OCI-M1 (cell line): ENCODE measurements at places on chromosomes 5 and 9.
A peak's percentile ranks its signal among the peaks of the same experiment; 100 is the strongest.

- peak; percentile 11 for DNase-seq
Observed at GRCh38 chr5:141135030-141135717, at the start of gene PCDHB5. TSS of gene PCDHB5 (plus strand) at chr5:141135206. CDS start at chr5:141135435, 229 bp downstream.

GRCh38 chr9:27303219-27303618 lies 6.3 kb upstream of the EQTN start:
- DNase-seq = peak; percentile 89

DNA sequence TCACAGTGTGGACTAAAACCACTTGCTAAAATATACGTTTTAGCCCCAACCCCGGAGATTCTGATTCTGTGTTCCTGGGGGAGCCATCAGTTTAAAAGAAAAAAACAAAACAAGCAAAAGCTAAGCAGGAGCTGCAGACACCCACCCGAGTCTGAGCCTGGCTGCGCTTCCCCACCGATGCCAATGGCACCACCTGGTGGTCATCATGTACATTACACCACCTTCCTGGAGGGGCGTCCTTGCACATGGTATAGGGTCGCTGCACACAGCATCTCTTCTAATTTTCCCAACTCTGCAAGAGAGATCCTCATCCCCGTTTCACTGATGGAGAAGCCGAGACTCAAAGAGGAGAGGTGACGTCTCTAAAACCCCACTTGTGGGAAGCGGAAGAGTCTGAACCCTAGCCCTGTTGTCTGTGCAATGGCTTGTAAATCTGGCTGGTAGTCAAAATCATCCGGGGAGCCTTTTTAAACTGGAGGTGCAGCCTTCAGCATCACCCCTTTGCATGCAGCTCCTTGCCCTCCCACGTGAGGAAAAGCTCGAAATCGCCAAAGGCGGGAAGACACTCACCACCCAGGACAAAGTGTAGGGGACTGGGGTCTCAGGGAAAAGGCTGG lies 23.1 kb upstream of the CNOT6 start:
- peak; percentile 65 for DNase-seq

- no peak for DNase-seq
Observed at GRCh38 chr9:78292026-78292425, 4.9 kb upstream of the PSAT1 start.

GRCh38 chr9:93087971-93088655 lies 7.9 kb upstream of the CARD19 start:
- no peak for DNase-seq

DNA sequence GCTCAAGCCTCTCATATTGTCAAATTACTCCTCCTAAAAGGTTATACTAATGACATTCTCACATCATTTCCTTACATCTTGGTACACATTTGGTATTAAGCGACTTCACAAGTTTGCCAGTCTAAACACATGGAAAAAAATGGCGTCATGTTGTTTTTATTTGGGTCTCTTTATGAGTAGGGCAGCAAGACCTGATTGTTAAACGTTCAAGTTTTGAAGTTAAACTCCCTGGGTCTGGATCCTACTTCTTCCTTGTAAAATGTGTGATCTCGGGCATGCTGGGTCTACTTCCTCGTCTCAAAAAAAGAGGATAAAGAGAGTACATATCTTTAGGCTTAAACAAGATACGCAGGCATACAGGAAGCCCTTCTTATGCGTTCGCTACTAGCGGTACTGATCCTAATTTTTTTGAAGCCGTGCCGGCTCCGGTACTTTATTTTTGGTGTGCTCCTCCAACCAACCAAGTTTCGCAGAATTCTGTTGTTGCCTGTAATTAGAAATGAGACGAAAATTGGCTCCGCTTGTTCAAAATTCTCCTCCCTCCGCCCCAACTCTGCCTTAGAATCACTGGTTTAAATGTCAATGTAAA lies 596 bp upstream of the CDC37L1 start:
- peak; percentile 100 for DNase-seq

DNA sequence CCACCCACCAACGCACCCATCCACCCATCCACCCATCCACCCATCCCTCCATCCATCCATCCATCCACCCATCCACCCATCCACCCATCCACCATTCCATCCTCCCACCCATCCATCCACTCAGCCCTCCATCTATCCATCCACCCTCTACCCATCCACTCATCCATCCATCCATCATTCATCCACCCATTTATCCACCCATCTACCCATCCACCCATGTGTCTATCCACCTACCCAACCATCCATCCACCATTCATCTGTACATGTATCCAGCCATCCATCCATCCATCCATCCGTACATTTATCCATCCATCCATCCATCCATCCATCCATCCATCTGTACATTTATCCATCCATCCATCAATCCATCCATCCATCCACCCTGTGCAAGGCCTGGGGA lies 11.1 kb upstream of the VAV2 start:
- DNase-seq = no peak

- DNase-seq = no peak
Observed at GRCh38 chr5:62299600-62299999, 6.4 kb upstream of the KIF2A start.

DNA sequence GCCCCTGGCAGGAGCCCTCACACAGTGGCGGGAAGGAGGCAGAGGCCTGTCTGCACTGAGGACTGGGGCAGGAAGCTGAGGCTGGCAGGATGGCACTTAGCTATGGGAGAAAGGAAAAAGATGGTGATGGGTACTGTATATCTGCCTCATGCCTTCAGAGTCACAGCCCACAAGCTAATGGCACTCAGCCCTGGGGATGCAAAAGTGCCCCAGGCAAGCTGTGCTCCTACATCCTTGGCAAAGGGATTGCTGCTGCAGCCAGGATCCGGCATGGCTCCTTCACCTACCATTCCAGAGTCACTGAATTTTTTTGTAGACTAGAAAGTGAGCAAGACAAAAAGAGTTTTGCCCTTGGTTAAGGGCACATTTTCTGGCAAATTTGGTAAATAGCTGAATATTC lies 8.7 kb downstream of the ACSL6 start:
- no peak for DNase-seq

DNA sequence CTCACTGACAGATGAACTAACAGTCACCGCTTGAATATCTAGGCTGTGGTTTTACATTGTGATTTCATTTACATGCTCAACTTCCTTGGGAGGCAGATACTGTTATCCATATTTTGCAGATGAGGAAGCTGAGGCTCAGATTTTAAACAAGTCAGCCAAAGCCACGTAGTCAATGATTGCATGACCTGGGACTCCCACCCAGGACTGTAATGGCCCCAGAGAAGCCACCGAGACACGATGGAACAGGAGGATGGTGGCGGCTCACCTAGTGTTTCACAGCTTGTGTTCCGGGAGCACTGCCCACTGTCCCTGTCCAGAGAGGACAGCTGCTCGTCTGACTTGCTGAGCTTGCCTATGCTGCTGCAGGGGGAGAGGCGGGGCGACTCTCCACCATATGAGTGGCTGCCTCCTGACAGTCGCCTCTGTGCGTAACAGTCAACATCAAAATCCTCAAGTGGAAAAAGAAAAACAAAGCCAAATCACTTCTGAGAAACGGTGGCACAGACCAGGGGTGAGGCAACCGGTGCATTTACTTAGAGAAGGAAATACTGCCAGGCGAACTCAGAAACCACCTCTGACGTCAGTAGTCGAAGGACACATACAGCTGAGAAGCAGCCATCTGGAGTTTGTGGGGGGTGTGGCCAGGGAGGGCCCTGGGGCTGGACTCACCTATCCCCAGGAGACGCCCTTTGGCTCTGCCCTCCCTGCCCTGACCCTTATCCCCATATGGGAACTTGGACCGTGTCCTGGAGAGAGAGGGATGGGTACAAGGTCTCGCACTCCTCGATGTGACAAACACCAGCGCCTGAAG lies 82.5 kb downstream of the PRRT1B start:
- peak; percentile 48 for DNase-seq

DNA sequence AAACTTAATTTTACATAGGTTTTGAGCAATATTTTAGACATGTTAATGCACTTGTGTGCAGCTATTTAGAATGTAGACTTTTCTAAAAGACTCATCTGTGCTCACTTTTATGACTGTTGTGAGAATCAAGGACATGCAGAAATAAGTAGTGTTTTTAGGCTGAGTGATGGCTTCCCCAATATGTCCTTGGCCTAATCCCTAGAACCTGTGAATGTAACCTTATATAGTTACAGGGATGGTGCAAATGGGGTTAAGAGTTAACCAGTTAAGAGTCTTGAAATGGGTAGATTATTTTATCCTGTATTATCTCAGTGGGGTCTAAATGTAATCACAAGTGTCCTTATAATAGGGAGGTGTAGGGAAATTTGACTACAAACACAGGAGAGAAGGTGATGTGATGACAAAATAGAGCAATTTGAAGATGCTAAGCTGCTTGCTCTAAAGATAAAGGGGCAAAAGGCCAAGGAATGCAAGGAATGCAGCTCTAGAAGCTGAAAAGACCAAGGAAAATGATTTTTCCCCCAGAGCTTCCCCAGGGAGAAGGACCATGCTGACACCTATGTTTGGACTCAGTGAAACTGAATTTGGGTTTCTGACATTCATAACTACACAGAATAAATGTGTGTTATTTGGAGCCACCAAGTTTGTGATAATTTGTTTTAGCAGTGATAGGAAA lies 298.0 kb upstream of the PAPPA start:
- DNase-seq = no peak

- DNase-seq = no peak
Observed at GRCh38 chr9:16959391-16959790, 88.9 kb upstream of the BNC2 start.

GRCh38 chr5:95777441-95777840 lies 45.1 kb downstream of the GLRX start:
- no peak for DNase-seq

GRCh38 chr5:14156650-14157492 lies 13.7 kb downstream of the TRIO start:
- no peak for DNase-seq

DNA sequence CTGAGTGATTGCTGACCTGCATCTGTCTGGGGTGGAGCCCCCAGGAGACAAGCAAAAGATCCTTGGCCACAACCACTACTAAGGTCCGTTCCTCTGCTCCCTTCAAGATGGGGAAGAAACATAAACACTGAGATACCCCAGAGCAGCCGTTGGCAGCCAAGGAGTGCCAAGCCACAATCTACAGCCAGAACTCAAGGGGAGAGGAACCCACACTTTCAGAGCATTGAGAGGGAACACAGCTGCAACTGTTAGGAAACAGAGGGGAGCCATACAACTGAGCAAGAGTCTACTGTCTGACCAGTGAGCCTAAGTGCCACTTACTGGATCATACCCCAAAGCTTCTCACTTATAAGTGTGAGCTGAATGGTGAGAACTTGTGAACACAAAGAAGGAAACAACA lies 44.6 kb upstream of the ADRB2 start:
- DNase-seq = no peak

DNA sequence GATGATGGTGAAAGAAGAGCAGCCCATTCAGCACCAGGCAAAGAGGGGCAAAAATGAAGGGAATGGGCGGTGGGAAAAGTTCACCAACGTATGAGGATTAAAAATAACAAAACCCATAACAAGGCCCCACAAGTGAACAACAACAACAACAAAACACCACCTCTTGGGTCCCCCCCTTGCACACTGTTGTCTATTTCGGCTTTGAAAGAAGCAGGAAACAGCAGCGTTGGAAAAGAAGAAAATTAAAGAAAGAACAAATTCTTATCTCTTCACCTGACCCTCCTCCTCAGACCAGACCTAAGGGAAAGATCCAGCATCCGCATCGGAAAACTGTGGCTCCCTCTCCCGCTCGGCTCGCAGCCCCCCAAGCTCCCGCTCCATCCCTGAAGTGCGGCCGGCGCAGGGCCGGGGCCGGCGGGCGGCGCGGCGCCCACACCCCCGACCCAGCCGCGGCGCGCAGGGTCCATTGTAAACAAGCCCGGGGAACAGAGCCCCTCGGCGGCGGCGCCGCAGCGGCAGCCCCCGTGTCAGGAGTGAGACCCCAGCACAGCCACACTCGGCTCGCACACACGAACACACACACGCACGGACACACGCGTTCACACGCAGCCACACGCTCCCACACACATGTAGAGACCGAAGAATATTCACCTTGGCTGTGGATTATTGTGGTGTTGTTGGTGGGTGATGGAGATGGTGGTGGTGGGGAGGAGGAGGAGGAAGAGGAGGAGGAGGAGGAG lies 535 bp downstream of the RFX3 start:
- peak; percentile 97 for DNase-seq

DNA sequence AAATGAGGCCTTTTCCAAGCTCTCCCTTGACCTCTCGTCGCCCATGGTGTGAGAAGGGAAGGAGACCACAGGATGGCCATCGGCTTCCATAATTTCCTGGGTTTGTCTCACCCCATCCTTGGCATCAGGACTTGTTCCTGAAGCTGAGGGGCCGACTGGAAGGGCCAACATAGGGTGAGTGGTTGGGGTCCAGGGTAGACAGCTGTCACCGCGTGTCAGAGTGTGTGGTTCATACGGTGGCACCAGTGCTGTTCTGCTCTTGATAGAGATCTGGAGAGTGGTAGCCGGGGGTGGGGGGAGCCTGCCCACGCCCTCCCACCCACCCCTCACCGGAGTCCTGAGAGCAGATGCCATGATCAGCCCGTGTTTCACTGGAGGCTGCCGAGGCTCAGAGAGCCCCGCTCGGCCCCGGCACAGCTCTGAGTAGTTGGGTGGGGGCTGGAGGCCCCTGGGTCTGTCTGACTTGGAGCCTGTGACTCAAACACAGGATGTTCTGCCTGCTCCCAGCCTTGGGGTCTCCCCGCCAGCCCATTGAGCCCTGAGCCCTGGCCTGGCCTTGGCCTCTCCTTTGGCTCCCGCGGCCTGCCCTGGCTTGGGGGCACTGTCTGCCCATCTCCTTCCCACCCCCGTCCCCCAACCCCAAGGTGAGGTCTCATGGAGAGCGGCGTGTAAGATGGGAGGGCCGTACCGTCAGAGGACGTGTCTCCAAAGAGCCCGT lies 53.1 kb upstream of the IER5L start:
- DNase-seq = no peak

GRCh38 chr5:926417-927171 lies 33.9 kb downstream of the TRIP13 start:
- peak; percentile 65 for DNase-seq

GRCh38 chr5:166784545-166785078 lies 1506.8 kb upstream of the WWC1 start:
- no peak for DNase-seq

GRCh38 chr9:83521411-83521810 lies 16.8 kb downstream of the FRMD3 start:
- no peak for DNase-seq

DNA sequence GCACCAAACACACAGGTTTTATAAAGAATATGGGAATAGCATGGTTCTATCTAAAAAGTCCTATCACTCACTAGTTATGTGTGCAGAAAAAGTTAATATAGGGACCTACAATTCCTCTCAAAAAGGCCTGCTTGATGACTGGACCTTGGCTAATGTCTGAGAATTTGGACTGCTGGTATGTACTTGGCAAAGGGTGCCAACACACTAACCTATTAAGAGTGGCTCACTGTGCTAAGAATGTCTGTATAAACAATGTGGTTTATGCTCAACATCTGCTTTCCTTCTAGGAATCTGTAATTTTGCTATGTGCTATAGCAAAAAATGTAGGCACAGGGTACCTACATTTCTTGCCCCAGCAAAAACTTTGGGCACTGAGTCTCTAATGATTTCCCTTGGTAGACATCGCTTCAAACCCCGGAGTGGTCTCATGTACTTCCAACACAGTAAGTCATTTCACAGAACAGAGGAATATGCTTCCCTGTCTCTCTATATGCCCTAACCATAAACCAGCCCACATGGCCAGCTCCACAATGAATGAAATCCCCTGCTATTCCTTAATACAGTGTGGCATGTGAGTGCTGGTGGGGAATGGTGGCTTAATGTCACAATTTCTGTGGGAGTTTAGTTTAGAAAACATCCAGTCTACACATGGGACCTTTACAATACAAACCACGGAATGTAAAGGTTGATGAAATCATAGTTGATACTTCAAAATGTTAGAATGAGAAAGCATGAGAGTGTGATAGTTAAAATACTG lies 101.7 kb downstream of the UBAP2 start:
- no peak for DNase-seq
